Ascending aorta (tissue), 2 donors: ENCODE measurements at places on chromosomes 12 and 14.

DNA sequence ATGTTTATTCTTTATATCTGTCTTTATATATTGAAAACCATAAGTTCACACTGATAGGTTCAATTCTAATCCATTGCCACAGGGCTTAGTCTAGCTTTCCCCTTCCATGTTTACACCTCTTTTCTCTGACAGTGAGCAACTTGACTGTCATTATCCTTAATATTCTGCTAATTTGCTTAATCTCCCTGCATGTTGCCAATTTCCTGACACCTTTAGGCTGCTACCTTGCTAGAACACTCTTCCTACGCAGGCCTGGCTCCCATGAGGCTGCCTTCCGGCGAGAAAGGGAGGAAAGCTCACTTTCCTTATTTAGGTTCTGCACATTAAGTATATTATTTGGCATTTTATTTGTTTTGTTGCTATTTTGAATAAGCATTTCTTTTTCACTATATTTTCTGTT is 12.8 kb upstream of the FRS2 start:
- DNase-seq = no peak

DNA sequence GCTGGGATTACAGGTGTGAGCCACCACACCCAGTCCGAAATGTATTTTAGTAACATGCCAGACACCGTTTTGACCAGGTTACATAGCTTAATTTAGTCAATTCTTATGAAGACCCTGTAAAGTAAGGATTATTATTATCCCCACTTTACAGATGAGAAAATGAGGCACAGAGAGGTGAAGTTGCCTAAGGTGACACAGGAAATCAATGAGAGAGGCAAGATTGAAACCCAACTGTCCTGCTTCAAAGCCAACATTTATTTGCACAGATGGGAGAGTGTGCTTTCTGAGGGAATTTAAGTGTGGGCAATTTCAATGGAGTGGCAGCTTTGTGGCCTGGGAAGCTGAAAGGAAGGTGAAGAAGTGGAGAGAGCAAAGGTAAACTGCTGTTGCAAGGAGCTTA is 19.1 kb upstream of the EPS8 start:
- no peak for DNase-seq

DNA sequence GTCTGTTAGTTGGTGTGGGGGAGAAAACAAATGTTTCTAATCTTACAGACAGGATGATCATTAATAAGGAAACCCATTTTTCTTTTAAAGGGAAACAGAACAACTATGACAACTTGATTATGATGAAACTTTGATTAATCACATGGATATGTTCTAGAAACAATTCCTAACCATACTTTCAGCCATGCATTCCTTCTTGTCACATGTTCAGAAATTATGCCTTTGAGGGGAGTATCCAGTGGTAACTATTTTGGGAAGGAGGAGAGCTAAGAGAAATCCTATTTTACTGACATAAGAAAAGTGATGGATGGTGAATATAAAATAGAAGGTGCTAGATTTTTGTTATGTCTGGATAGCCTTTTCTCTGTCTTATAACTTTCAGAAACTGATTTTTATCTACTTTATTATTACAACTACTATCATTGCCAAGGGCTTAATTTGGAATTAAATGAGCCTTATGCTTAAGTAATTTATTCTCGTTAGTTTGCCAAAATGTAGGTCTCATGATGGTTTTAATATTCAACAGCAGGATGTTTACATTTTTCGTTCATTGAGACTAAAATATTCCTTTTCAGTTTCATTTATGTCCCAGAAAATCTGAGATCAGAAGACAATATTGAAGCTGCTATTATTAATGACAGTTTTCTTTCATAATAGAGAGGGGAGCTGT is 200.1 kb downstream of the TMTC2 start:
- DNase-seq = no peak

DNA sequence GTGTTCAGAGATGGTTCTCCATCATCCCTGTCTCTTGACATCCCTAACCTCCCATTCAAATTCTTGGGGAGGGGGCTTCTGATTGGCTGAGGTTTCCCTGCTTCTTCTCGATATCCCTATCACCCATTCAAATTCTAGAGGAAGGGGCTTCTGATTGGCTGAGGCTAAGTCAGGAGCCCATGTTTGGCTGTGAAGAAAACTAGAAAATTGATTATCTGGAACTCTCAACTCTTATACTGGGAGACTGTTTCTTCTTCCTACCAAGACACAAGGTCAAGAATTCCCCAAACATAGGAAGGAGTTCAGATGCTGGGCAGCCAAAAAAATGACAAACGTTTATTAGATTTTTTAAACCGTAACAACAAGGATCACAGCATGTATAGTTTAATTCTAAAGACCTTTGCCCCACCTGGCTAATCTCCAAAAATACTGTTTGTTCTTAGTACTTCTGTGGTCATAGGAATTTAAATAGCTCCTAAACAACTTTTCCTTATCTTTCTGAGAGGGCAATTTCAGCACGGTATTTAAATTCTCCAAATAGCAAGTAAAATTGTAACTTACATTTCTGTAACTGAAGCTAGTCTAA is 26.4 kb downstream of the SPIC start:
- DNase-seq = no peak

GRCh38 chr12:46470036-46470627 is 97.6 kb upstream of the SLC38A2 start:
- no peak for DNase-seq

DNA sequence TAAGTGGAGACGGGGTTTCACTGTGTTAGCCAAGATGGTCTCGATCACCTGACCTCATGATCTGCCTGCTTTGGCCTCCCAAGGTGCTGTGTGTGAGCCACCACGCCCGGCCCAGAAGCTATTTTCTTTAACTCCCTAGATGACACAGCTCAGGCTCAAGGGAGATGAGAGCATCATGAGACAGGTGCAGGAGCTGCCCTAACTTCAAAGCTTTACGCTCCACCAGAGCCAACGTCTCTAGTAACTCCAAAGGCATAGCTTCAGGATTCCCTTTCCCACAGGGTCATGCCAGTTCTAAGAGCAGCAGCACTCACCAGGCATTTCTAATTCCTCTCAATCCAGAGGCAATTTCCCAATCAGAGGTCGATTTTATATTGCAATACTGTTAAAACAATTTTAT is 21.0 kb downstream of the NDUFA12 start:
- no peak for DNase-seq

- DNase-seq = no peak
Measured at GRCh38 chr12:2003676-2004112, 563 bp downstream of the DCP1B start.

- DNase-seq = no peak
Measured at GRCh38 chr14:83184531-83184930, 1650.9 kb upstream of the SEL1L start.

- DNase-seq = no peak
Measured at GRCh38 chr14:89574420-89574819, 157.4 kb upstream of the FOXN3 start.

GRCh38 chr14:26293909-26294308 is 303.9 kb downstream of the NOVA1 start:
- DNase-seq = no peak
